ENCODE measurements at places on chromosomes 4 and X.

- DNase-seq = no peak
These were observed 4.0 kb upstream of the C4orf17 start for GRCh38 chr4:99506781-99507180.

DNA sequence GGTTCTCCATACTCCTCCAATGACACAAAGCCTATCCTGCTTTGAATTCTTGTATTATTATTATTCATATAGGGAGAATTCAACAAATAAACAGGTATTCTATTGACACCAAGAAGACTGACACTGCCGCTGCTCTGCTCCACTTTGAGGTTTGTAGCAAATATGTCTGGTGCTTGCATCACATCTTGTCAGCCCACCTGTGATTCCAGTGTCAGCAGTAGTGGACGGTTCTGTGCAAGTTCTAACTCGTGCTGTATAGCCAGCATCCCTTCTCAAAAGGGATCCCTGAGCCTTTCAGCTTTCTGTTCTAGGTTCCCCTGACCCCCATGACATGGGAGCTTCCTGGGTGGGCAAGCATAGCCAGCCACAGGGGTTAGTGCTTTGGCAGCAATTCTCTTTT lies 296.0 kb upstream of the FTHL17 start:
- DNase-seq = no peak

DNA sequence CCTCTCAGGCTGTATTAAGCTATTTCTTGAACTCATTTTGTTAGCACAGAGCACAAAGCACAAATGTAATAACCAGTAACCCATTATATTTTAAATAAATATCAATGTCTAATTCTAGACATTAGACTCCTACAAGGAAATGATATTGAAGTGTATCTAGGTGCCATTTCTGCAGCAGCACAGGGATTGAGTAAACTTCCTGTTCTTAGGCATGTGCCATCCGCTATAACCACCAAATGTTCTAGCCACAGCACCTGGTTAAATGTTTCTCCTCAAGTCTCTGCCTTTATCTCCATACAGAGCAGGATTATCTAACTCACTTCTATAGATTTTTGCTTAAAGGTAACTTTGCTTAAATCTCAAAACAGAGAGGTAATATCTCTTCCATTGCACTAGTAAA lies 51.4 kb downstream of the SGMS2 start:
- no peak for DNase-seq

- DNase-seq = no peak
These were observed 69.9 kb upstream of the FBXW7 start for GRCh38 chr4:152605641-152606335.

GRCh38 chrX:10111364-10112148 lies 45.2 kb upstream of the CLCN4 start:
- DNase-seq = peak; percentile 28

DNA sequence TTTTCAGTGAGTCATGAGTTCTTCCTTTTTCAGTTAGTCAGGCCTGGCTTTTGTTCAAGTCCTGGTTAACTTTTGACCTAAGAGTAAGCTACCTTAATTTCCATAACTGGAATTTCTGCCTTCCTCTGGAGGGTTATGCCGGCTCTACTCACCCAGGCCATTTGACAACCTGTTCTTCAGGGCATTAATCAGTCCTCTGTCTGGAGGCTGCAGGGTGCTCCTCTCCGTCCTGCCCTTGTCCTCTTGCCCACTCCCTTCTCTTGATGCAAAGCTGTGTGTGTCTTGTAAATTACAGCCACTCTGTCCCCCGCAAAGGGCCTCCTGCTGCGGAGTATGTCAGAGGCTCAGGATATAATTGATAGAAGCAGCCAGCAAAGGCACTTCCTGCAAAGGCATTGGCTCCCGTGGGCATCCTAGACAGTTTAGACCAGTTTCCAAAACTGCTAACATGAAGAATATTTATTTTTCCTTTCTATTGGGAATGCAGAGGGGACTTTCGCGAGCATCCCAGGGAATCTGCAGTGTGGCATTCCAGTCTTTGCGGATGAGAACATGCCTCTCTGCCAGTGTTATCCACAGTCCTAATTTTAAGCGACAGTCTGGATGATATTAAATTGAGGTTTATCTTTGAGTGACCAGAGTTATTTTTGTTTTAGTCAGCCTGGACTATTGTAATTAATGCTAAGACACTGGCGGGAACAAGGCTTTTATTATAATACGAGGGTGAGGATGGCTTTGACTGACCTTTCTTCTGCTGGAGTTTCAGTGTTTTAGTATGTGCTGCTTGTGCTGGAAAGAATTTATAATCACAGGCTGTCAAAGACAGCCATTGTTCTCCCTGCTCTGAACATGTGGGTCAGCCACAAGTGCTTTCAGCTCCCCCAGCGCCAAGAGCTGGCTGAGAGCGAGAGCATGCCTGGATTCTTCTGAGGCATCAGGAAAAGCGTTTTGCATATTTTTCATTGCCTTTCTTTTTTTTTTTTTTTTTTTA lies 74.2 kb downstream of the LIMCH1 start:
- DNase-seq = no peak

DNA sequence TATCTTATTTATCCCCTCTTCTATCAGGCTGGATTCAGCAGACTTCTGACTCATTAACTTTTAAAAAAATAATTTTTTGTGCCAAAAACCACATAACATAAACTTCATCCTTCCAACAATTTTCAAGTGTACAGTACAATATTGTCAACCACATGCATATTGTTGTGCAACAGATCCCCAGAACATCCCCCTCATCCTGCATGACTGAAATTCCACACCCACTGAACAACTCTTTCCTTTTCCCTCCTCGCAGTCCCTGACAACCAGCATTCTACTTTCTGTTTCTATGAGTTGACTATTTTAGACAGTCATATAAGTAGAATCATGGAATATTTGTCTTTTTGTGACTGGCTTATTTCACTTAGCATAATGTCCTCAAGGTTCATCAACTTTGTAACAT lies 2.2 kb upstream of the MID2 start:
- DNase-seq = no peak

Measured in stimulated activated CD4-positive, alpha-beta T cell treated with anti-CD3 and anti-CD28 coated beads, Interleukin-1b, Interleukin-23, amount 100 ng/mL, for 24 hours (primary cell).